Stimulated activated CD4-positive, alpha-beta T cell treated with anti-CD3 and anti-CD28 coated beads, Interleukin-12 subunit alpha, Interleukin-12 subunit beta, amount 100 ng/mL, for 24 hours (primary cell): ENCODE measurements at places on chromosomes 11 and 22.

DNA sequence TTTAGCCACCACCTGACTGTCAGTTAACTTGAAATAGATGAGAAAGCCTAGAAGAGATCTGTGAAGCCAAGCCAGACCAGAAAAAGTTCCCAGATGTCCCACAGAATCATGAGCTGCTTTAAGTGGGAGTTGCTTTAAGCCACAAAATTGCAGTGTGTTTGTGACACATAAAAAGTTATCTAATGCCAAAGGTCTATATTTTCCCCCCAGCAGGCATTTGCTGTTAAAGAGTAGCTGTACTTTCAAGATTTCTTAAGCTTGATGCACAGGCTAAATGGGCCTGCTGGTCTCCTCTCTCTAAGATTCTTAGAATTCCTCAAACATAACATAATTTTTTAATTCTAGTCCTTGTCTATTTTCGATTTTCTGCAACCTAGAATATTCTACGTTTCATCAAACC lies 825.7 kb downstream of the FAM181B start:
- no peak for DNase-seq

GRCh38 chr11:115522302-115522701 lies 18.1 kb upstream of the CADM1 start:
- DNase-seq, result no peak

- no peak for DNase-seq
These were observed 61.5 kb downstream of the SGSM1 start for GRCh38 chr22:24867323-24868022.

GRCh38 chr11:117444256-117444655 lies 116.6 kb downstream of the CEP164 start:
- DNase-seq, result no peak

DNA sequence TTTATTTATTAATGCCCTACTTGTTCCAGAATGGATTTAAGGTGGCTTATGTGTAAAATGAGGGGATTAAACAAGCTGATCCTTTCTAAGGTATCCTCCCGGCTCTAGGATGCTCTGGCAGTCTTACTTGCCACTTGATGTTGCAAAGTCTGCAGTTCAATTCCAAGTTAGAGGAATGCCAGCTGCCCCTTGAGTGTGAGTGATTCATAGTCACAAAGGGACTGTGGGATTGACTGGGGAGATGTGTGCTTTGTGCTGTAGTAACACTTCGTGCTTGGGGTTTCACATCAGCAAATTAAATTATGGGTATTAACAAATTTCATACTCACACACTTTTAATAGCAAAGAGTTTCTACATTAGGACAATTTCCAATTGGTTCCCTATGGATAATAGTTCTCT lies 550.8 kb upstream of the CADM1 start:
- no peak for DNase-seq

GRCh38 chr22:47047321-47048122 lies 285.1 kb downstream of the TBC1D22A start:
- DNase-seq, result no peak
